ENCODE measurements at places on chromosomes 6 and 20. TPM values are rescaled to one million over a fixed set of nuclear protein-coding genes. Genes with fewer than 3 reads are reported as not detected.
A peak's percentile ranks its signal among the peaks of the same experiment; 100 is the strongest.

CGA gene
- 0.59 TPM for total RNA-seq

PAX1 gene
- not detected for total RNA-seq

JPH2 gene
- not detected for total RNA-seq

EMILIN3 gene
- not detected for total RNA-seq

C6orf52 gene
- total RNA-seq, result 1.7 TPM

CRIP3 gene
- total RNA-seq, result 0.34 TPM

MACROD2 gene
- not detected for total RNA-seq

KCNQ5 gene
- total RNA-seq, result 15.3 TPM

DEFB112 gene
- total RNA-seq, result not detected

UNC93A gene
- total RNA-seq, result not detected

DNA sequence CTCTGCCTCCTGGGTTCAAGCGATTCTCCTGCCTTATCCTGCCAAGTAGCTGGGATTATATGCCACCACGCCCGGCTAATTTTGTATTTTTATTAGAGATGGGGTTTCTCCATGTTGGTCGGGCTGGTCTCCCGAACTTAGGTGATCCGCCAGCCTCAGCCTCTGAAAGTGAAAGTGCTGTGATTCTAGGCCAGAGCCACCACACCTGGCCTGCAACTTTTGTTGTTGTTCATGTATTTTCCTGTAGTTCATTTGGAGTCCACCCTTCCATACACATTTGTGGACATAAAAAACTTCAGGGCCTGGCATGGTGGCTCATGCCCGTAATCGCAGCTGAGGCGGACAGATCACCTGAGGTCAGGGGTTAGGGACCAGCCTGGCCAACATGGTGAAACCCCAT lies 14.5 kb downstream of the HSPA1B start:
- H3K4me1 ChIP-seq, result peaks cover 16% of the 10 kb centered on the region
- H3K27me3 ChIP-seq, result no peaks in the 10 kb centered on the region
- DNase-seq, result no peak
- peaks cover 47% of the 10 kb centered on the region for H3K36me3 ChIP-seq
- no peak overlapping the region for H3K27ac ChIP-seq

DNA sequence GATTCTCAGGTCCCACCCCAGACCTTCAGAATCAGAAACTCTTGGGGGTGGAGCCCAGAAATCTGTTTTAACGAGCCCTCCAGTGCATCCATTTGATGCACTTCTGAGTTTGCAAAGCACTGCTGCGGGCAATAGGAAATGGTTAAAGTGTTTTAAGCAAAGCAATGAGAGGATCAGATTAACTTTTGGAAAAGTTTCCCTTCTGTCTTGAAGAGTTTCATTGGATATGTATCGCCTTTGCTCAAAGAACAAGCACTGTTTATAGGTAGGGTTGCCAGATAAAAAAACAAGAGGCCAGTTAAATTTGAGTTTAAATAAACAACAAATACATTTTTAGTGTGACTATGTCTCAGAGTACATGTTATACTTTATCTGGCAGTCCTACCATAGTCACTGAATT lies 226.0 kb downstream of the BMP7 start:
- H3K4me3 ChIP-seq, result no peak overlapping the region
- H3K27ac ChIP-seq, result no peak overlapping the region
- DNase-seq, result no peak

- H3K4me1 ChIP-seq, result no peaks in the 10 kb centered on the region
- H3K27me3 ChIP-seq, result peaks cover 2% of the 10 kb centered on the region
- no peak overlapping the region for H3K4me3 ChIP-seq
- DNase-seq, result no peak
These were observed 99.6 kb upstream of the DST start for GRCh38 chr6:56742122-56742791.

GRCh38 chr6:27901801-27902200 lies 10.4 kb downstream of the OR2B2 start:
- peak overlapping the region; percentile 82 for H3K4me3 ChIP-seq
- no peak overlapping the region for H3K27ac ChIP-seq
- H3K27me3 ChIP-seq, result peaks cover 13% of the 10 kb centered on the region
- no peak for DNase-seq
- H3K36me3 ChIP-seq, result no peaks in the 10 kb centered on the region
- peaks cover 21% of the 10 kb centered on the region for H3K4me1 ChIP-seq

DNA sequence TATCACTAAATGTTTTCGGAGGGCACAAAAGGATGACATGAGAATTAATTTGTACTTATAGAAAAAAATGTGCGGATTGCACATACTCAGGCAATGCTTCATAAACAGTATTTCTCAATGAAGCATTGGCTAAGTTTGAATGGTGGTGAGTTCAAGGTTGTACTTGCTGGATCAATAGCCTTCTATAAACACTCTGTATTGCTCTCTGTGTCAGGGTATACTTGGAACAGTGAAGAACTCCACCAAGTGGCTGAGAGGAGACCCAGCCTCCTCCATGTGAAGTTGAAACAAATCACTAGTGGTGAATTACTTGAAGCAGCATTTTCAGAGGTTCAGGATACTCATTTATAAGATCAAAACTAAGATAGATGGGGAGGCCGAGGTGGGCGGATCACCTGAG lies 360.6 kb downstream of the RIMS1 start:
- DNase-seq, result no peak
- H3K4me1 ChIP-seq, result no peaks in the 10 kb centered on the region
- H3K4me3 ChIP-seq, result no peak overlapping the region

- H3K4me3 ChIP-seq, result no peak overlapping the region
- H3K27ac ChIP-seq, result no peak overlapping the region
- no peak for DNase-seq
- H3K27me3 ChIP-seq, result no peaks in the 10 kb centered on the region
These were observed 987.7 kb downstream of the GRIK2 start for GRCh38 chr6:102381203-102381602.

DNA sequence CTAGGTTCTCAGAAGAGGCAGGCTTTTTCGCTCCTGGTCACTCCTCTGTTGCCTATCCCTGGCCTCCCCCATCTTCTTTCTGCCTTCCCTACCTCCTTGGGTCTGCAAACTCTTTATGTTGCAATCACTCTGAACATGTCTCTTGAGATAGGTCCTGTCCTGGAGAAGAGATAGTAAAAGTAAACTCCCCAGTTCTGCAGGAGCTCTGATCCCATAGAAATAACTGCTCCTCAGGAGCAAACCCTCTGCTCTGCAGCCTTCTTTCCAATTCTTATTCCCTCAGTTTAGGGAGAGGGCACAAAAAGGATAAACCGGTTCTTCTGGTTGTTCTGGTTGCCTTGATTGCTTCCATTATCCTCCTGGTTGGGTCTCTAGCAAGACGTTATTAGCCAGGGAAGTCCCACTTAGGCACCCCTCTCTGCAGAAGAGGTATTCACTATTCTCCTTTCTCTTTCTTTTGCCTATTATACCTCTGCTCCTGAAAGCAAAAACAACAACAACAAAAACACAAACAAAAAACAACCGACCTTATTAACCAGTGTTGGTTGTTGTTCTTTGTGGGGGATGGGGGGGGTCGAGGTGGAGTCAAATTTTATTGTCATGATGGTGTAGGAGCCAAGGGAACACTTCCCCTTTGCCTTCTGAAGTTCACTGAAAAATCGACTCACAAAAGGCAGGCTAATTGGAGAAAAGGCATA lies 973 bp downstream of the TRIM38 start:
- H3K27me3 ChIP-seq, result no peaks in the 10 kb centered on the region
- peak overlapping the region; percentile 76 for H3K27ac ChIP-seq
- H3K36me3 ChIP-seq, result peaks cover 75% of the 10 kb centered on the region
- peaks cover 63% of the 10 kb centered on the region for H3K4me1 ChIP-seq
- peak overlapping the region; percentile 99 for H3K4me3 ChIP-seq

DNA sequence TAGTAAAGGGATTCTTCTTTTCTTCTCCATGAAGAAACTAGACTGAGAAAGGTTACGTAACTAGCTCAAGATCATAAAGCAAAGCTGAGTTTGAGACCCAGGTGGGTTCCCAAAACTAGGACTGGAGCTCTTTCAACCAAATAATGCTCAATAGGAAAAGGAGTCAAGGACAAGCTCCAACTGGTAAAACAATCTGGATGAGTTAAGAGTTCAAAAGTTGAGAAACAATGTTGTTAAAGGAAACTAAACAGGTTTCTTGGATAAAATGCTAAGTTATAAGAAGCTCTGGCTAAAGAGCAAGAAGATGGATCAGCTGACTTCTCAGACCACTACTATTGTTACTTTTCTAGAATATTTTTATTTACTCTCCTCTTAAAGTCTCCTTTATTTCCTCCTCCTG lies 137.3 kb downstream of the MMS22L start:
- H3K27me3 ChIP-seq, result no peaks in the 10 kb centered on the region
- peaks cover 2% of the 10 kb centered on the region for H3K4me1 ChIP-seq
- no peak overlapping the region for H3K4me3 ChIP-seq

DNA sequence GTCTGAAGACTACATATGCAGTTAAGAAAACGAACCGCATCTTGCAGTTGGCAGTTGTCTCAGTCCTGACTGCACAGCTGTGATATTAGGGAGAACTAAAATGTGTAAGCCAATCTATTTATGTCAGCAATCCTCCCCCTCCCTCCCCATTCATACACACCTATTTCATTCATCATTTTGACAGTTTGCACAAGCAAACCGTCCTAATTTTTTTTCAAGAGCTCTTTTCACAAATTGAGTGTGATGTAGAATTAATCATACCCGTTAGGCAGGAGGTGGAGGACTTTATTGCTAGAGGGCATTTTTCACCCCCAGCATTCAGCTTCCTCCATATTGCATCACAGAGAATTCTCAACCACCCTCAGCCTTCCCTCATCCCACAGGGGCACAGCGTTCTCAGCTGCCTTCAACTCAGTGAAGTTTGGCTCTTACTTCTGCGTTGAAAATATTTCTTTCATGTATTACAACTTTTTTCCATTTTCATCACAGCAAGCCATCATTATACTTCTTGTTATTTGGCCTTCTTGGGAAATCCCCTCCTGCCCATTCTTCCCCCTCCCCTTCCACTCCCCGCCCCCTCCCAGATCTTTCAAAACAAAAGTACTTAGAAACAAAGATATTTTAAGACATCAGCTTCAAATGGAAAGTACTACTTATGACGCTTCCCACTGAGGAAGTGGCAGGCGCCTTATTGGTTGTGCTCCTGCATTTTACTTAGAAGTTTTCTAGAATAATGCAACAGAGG lies 37.5 kb downstream of the NOX3 start:
- no peaks in the 10 kb centered on the region for H3K27me3 ChIP-seq
- H3K4me3 ChIP-seq, result peak overlapping the region; percentile 61
- DNase-seq, result peak; percentile 40
- peak overlapping the region; percentile 96 for H3K27ac ChIP-seq

- no peak overlapping the region for H3K27ac ChIP-seq
- no peaks in the 10 kb centered on the region for H3K4me1 ChIP-seq
- H3K4me3 ChIP-seq, result no peak overlapping the region
- DNase-seq, result no peak
These were observed 66.1 kb downstream of the SYNE1 start for GRCh38 chr6:152571089-152571488.

Data from activated T-helper 2 cell treated with anti-CD3 and anti-CD28 coated beads, Interferon-gamma antibody, Interleukin-2, Interleukin-4, amounts not matched to agents 10 μg/mL and 5 μg/mL and 100 μg/mL, durations not matched to agents 14 hours and 24 hours and 36 hours (primary cell).